ENCODE measurements at places on chromosomes 4 and X.

DNA sequence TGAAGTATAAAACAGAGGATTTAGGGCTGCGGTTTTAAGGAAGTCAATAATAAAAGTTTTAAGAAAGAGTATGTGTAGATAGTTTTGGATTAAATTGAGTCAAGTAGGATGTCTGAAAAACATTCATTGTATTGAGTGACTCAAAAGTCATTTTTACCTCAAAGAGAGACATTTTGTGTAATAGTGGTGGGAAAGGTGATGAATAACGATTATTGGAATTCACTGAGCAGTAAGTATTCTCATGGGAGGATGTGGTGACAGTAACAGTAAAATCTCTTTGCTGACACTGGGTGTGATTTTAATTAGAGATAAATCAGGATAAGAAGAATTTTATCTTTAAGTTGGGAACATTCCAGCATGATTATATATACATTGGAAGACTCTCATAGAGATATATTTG is 233.6 kb downstream of the PDHA2 start:
- no peak for DNase-seq

DNA sequence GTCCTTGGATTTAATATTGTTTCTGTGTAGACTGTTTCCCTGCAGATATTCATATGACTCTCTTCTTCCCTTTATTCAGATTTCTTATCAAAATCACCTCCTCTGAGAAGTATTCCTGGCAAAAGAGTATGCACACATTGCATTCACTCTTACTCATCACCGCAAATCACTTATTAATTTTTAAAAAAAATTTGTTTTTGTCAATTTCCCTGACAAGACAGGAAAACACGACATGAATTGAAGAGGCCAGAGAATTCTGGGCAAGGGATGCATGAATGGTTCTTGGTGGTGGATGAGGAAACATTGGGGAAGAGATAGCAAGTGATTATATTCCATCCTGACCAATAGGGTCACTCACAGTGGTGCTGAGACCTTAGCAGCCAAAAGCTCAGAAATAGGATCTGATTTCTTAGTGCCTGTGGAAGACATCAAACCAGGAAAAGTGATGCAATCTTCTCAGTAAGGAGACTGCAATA is 522.5 kb upstream of the AGA start:
- DNase-seq: no peak

DNA sequence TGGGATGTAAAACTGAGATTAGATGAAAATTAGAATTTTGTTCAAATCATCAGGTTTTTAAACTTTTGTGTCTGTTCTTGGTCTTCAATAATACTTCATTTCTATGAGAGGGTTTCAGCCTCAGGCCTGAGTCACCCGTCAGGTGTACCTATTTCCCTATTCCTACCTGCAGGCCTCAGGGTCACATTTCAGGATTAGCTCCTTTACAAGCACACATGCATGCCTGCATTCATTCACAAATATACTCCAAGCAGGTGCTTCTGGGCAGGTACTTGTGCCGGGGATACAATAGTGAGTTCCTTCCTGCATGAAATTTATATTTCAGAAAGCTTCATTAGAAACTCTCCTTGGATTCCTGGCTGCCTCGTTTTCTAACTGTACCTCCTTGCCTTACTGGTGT is 114.9 kb downstream of the SHISA3 start:
- DNase-seq: no peak

DNA sequence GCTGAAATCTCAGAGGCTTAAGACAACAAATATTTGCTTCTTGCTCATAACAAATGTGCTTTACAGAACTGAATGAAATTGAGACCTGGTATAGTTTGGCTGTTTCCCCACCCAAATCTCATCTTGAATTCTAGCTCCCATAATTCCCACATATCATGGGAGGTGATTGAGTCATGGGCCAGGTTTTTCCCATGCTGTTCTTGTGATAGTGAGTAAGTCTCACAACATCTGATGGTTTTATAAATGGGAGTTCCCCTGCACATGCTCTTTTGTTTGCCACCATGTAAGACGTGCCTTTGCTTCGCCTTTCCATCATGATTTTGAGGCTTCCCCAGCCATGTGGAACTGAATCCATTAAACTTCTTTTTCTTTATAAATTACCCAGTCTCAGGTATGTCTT is 221.1 kb upstream of the DIPK2B start:
- no peak for DNase-seq

- no peak for DNase-seq
These were observed 114.0 kb downstream of the ENPP6 start for GRCh38 chr4:184103527-184104264.

GRCh38 chr4:22573198-22573597 is 57.3 kb upstream of the ADGRA3 start:
- peak; percentile 4 for DNase-seq

DNA sequence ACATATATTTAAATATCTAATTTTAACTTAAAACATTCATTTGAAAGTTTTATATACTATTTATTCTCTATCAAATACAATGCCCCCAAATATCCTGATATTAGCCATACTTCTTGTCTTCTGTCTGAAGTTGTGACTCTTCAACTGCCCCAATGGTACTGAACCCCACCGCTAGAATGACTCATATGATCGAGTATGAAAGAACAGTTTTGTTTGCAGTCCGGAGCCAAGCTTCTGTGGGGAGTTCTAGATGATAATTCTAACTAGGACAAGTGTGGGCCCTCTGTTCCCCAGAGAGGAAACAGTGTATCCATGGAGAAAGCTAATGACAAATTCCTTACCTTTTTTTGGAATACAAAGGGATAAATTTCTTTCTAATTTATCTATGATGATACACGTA is 24.7 kb upstream of the CT47A1 start:
- no peak for DNase-seq

Measured in NCI-H1092 (cell line).